HS-5 (cell line): ENCODE measurements at places on chromosomes 7 and 10.

DNA sequence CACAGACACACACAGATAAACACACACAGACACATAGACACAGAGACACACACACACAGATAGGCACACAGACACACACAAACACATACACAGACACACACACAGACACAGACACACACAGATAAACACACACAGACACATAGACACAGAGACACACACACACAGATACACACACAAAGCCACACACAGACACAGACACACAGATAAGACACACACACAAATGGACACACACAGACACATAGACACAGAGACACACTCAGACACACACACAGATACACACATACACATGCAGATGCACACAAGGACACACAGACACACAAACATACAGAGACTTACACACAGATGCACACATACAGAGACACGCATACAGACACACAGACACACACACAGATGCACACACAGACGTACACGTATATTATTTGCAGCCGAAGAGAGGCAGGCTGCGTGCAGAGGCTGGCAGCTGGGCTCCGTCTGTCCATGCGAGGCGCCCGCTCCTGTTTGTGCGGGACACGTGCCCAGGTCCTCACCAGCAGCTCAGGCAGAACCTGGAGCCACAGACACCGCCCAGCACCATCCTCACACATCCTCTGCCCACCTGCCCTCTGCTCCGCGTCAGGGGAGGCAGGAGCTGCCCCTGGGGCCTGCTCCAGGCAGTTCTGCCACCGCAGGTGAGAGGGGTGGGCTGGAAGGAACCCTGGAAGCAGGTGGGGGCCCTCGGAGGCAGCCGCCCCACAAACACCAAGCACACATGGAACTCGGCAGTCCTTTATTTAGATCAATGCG is 1.2 kb downstream of the CALML5 start:
- DNase-seq, result no peak

- DNase-seq, result no peak
These were observed 174.9 kb upstream of the TRIM24 start for GRCh38 chr7:138285129-138285528.

GRCh38 chr10:54905578-54906192 is 104.7 kb upstream of the PCDH15 start:
- DNase-seq, result peak; percentile 16

GRCh38 chr10:97904576-97904975 is 54.9 kb downstream of the GOLGA7B start:
- no peak for DNase-seq

DNA sequence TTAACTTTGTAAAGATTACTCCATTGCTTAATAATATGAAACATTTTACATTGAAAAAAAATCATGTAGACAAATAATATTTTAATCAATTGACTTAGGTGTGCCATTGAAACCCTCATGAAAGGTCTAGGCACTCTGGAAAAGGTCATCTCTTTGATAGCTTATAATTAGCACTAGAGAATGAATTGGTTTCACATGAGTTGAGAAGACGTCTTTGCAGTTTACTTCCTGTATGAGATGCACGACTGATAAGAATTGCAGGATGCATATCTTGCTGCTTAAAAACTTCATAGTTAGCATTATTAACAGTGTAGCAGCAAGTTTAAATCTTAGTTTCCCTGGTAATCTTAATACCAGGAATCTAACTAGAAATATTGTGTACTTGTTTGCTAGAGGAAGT is 614.2 kb upstream of the COBL start:
- DNase-seq, result no peak

GRCh38 chr7:48976253-48976652 is 51.9 kb downstream of the CDC14C start:
- no peak for DNase-seq

DNA sequence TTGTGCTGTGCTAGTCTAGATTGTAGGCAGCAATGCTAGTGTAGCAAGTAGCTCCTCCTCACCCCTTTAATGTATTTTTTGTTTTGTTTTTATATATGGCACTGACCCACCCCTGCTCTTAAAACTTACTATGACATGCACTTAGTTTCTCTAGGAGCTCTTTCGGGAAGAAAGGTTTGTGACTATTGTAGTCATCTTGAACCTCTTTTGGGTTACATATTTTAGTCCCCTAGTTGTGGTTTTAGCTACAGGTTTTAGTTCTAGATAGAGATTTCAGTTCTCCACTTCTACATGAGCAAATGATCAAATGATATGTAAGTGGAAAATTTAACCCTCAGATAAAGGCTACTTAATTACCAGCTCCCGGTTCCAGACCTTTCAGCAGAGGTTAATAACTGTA is 14.9 kb downstream of the MINPP1 start:
- no peak for DNase-seq

DNA sequence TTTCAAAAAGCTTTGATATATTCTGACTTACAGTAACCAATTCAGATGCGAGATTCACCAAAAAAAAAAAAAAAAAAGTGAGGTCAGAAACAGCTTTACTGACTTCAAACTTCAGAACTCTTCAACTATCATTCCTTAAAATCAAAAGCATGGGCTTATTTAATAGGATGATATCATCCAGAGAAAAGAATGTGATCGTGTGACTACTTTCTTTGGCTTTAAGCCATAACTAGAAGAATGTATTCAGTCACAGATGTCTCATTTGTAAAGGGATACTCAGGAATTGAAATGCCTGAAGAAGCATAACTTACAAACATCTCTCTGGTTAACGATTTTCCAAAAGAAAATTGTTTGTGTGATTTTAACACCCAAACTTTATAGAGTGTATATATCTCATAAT is 11.5 kb downstream of the TPK1 start:
- no peak for DNase-seq

GRCh38 chr7:156669035-156669828 is 28.7 kb downstream of the RNF32 start:
- DNase-seq, result no peak

GRCh38 chr10:76552091-76552873 is 1085.3 kb downstream of the KCNMA1 start:
- no peak for DNase-seq

DNA sequence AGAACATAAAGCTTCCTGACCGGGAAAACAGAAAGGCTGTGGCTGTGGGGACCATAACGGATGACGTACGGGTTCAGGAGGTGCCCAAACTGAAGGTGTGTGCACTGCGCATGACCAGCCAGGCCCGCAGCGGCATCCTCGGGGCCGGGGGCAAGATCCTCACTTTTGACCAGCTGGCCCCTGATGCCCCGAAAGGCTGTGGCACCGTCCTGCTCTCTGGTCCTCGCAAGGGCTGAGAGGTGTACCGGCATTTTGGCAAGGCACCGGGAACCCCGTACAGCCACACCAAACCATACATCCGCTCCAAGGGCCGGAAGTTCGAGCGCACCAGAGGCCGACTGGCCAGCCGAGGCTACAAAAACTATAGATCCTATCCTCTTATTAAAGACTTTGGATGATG is 179.3 kb downstream of the PTN start:
- no peak for DNase-seq
